ENCODE measurements at places on chromosomes 5 and 9.

GRCh38 chr9:38071470-38072134, 2.6 kb upstream of the SHB start:
- no peak overlapping the region for H3K27ac ChIP-seq
- H3K27me3 ChIP-seq = no peaks in the 10 kb centered on the region
- H3K36me3 ChIP-seq = no peaks in the 10 kb centered on the region
- H3K4me3 ChIP-seq = no peak overlapping the region
- peaks cover 34% of the 10 kb centered on the region for H3K4me1 ChIP-seq

DNA sequence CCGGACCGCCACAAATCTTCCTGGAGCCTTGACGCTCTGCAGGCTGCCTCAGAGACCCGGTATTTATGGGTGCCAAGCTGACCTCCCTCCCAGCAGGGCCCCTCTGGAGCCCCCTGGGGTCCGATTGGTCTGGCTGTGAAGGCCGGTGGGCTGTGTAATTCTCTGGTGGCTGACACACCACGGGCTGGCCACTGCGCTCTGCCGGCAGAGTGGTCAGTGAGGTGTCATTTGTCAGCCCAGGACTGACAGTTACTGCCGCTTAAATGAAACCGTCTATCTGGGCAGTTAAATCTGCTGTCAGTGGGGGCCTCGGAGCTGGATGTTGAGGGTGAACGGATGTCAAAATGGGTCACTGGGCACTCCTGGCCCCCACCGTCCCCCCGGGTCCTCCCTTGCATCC, 10.7 kb downstream of the NR5A1 start:
- H3K27me3 ChIP-seq = peaks cover 55% of the 10 kb centered on the region
- DNase-seq = no peak
- no peak overlapping the region for H3K27ac ChIP-seq
- no peak overlapping the region for H3K4me3 ChIP-seq

DNA sequence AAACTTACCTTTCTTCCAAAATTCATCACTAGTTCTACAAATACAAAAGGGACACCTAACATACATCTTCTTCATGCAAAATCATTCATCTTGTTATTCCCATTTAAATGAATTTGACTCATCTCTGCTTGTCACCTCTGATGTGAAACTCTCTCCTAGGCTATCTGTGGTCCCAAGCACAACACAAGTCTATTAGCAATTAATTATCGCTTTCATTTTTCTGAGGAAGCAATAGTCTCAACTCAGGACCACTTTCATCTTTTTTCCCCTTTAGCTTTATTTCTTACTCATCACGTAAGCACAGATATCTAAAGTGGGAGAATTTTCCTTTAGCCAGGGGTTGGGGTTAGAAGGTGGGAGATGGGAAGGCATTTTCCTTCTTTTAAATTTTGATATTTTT, 131.9 kb downstream of the ST8SIA4 start:
- H3K27ac ChIP-seq = no peak overlapping the region
- DNase-seq = no peak
- no peaks in the 10 kb centered on the region for H3K4me1 ChIP-seq
- H3K4me3 ChIP-seq = no peak overlapping the region

GRCh38 chr5:29367176-29367833, 1826.2 kb upstream of the CDH6 start:
- no peaks in the 10 kb centered on the region for H3K4me1 ChIP-seq
- no peaks in the 10 kb centered on the region for H3K27me3 ChIP-seq
- H3K4me3 ChIP-seq = no peak overlapping the region
- H3K36me3 ChIP-seq = no peaks in the 10 kb centered on the region
- H3K27ac ChIP-seq = no peak overlapping the region

GRCh38 chr5:159700016-159700415, 216.3 kb upstream of the ADRA1B start:
- no peaks in the 10 kb centered on the region for H3K27me3 ChIP-seq
- H3K36me3 ChIP-seq = no peaks in the 10 kb centered on the region
- no peaks in the 10 kb centered on the region for H3K4me1 ChIP-seq
- H3K4me3 ChIP-seq = no peak overlapping the region

DNA sequence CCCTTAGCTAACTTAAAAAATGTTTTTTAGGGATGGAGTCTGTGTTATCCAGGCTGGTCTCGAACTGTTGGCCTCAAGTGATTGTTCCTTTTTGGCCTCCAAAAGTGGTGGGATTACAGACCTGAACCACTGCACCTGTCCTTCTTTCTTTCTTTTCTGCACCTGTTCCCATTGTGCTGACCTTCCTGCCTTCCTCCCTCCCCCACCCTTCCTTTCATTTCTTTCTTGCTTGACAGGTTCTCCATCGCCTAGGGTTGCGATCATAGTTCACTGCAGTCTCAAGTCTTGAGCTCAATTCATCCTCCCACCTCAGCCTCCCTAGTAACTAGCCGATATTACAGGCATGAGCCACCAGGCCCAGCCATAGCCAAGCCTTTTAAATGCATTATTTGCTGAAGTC, 20.6 kb downstream of the JMY start:
- no peak overlapping the region for H3K4me3 ChIP-seq
- DNase-seq = no peak
- peaks cover 20% of the 10 kb centered on the region for H3K4me1 ChIP-seq

- no peak overlapping the region for H3K4me3 ChIP-seq
- H3K27me3 ChIP-seq = peaks cover 3% of the 10 kb centered on the region
- H3K4me1 ChIP-seq = peaks cover 14% of the 10 kb centered on the region
- DNase-seq = no peak
- H3K36me3 ChIP-seq = no peaks in the 10 kb centered on the region
- H3K27ac ChIP-seq = no peak overlapping the region
Measured at GRCh38 chr5:74015716-74016115, 389.7 kb downstream of the ARHGEF28 start.

DNA sequence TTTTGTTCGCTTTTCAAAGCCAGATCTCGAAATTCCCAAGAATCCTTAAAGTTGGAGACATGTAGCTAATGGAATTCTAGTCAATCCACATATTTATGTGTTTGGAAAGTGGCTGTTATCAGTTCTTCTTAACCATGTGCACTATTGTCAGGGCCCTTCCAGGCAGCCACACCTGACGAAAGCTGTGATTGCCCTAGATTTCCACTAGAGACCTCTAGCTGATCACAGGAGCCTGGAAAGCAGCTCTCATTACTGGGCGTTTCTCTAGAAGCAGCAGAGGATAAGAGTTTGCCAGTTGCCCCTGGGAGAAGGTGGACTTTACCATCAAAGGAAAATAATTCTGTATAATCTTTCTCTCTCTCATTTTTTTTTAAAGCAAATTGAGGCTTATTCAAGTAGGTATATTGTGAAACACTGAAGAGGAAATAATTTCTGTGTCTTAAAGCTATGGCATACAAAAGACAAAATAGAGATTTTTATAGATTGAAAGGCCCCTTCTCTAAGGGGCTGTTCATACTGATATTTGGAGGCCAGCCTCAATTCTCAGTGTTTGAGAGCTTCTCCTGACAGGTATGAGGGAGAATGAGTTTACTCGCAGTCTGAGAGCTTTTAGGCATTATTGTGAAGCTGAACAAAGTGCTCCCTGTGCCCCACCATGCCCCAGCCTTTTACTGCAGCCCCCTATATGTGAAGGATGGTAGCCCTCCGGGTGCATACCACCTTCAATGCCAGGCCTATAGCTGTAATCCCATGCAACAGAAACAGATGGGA, 405.4 kb upstream of the ACTBL2 start:
- H3K4me3 ChIP-seq = no peak overlapping the region
- no peak overlapping the region for H3K27ac ChIP-seq
- H3K27me3 ChIP-seq = no peaks in the 10 kb centered on the region

DNA sequence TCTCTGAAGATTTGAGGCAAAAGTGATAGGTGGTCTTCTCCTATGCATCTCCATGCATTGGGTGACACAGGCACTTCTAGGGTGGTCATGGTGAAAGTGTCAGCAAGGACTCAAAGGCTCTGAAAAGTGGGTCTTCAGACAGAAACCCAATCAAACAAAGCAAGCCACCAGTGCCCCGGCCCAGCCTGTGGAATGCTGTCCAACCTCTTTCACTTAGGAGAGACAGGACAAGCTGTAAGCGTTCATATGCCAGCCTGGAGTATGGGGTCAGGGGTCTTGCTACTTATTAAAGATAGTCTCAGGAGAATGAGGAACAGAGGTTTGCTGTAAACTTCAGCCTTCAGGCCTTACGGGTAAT, 324.5 kb downstream of the GADD45G start:
- H3K4me3 ChIP-seq = no peak overlapping the region
- no peak overlapping the region for H3K27ac ChIP-seq
- no peak for DNase-seq
- peaks cover 20% of the 10 kb centered on the region for H3K4me1 ChIP-seq

DNA sequence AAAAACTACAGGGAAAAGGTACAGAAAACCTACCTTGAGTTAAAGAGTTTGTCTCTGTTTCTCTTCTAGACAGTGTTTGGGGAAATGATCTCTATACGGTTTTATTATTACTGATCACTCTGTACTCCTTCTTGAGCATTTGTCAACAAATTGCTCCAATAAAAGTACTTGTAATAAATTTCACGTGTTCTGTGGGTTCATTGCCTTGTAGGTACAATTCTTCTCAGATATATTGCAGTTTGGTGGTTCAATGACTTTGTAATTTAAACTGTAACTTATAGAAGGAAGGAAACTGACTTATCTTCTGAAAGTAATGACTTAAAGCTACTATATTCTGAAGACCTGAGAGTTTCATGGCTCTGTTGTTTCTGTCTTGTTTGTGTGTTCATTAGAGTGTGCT, 319.9 kb upstream of the PCSK5 start:
- H3K27ac ChIP-seq = no peak overlapping the region
- H3K4me3 ChIP-seq = no peak overlapping the region
- no peak for DNase-seq
- H3K27me3 ChIP-seq = no peaks in the 10 kb centered on the region
- no peaks in the 10 kb centered on the region for H3K36me3 ChIP-seq
- H3K4me1 ChIP-seq = no peaks in the 10 kb centered on the region

DNA sequence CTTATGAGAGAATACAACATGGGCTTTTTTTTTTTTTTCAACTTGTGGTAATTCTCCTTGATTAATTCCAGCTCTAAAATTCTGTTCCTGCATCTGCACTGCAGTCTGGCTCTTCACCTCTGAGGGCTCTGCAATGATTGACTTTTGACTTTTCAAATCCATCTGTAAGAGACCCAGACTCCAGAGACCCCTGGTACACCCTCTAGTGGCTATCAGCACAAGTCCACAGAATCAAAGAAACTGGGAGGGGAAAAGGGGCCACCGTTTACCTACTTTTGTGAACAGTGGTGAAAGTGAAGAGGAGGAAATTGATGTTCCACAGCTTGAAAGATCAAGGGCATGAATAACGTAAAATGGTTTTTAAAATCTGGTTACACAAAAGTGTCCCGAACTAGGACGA, 151.6 kb downstream of the SLIT3 start:
- H3K4me1 ChIP-seq = peaks cover 22% of the 10 kb centered on the region
- no peak overlapping the region for H3K4me3 ChIP-seq
- DNase-seq = no peak
- H3K36me3 ChIP-seq = no peaks in the 10 kb centered on the region
- no peaks in the 10 kb centered on the region for H3K27me3 ChIP-seq

DNA sequence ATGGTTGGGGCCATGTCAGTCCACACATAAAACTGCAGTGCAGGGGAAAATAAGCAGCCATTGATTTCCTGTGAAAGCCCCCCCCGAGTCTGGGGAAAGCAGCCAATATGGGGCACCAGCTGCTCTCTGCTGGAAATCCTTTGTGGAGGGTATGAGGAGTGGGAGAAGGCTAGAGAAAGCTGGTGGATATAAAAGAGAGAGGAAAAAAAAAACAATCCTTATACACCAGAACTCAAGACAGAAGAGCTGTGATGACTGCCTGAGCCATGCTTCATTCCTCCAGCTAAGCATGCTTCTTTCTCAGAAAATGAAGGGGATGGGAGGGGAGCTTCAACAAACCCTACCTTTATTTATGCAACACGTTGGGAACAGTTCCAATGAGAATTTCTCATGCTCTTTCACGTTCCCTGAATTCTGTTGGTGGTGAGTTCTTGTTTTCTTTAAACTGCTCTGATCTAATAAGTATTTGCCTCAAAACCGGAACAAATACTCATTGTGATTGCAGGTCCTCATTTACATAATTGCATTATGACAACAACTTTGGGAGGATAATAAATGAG, 688.0 kb upstream of the SEMA6A start:
- no peaks in the 10 kb centered on the region for H3K36me3 ChIP-seq
- H3K27ac ChIP-seq = no peak overlapping the region
- peaks cover 10% of the 10 kb centered on the region for H3K4me1 ChIP-seq
- DNase-seq = no peak
- H3K27me3 ChIP-seq = no peaks in the 10 kb centered on the region
- H3K4me3 ChIP-seq = no peak overlapping the region

DNA sequence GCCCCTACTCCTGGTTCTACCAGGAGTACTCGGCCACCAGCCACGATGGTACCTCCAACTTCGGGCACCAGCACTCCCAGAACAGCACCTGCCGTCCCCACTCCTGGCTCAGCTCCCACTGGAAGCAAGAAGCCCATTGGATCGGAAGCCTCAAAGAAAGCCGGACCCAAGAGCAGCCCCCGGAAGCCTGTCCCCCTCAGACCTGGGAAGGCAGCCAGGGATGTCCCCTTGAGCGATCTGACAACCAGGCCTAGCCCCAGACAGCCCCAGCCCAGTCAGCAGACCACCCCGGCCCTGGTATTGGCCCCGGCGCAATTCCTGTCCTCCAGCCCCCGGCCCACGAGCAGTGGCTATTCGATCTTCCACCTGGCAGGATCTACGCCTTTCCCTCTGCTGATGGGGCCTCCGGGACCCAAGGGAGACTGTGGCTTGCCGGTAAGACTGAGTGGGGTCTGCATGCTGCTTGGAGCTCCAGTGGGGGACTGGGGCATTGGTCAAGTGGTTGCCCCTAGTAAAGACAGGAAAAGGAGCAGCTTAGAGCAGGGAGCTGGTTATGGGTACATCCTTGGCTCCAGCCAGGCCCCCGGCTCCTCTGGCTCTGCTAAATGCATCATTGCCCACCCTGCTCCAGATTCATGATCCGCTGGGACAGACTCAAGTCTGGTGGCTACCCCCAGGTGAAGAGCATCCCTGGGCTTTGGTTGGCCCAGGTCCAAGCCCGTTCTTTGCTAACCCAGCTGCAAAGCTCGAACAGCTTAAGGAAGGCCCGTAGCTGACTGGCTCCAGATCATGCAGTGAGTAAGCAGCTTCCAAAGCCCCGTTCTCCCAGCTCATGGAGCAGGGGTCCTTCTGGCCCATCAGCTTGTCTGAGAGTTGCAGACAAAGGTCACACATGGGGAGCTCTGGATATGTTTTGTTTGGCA, 14.0 kb downstream of the COL27A1 start:
- H3K4me3 ChIP-seq = no peak overlapping the region
- no peak overlapping the region for H3K27ac ChIP-seq
- DNase-seq = no peak
- no peaks in the 10 kb centered on the region for H3K27me3 ChIP-seq
- H3K4me1 ChIP-seq = peaks cover 15% of the 10 kb centered on the region

GRCh38 chr9:107994648-107995047, 505.1 kb upstream of the KLF4 start:
- peaks cover 3% of the 10 kb centered on the region for H3K4me1 ChIP-seq
- H3K27ac ChIP-seq = no peak overlapping the region
- H3K27me3 ChIP-seq = no peaks in the 10 kb centered on the region
- H3K4me3 ChIP-seq = no peak overlapping the region

GRCh38 chr5:136043551-136043950, 14.8 kb downstream of the TGFBI start:
- no peaks in the 10 kb centered on the region for H3K4me1 ChIP-seq
- DNase-seq = no peak
- no peak overlapping the region for H3K4me3 ChIP-seq
- H3K36me3 ChIP-seq = peaks cover 39% of the 10 kb centered on the region
- no peaks in the 10 kb centered on the region for H3K27me3 ChIP-seq

All from suprapubic skin (tissue), 4 donors.